SJSA1 (cell line): ENCODE measurements at places on chromosomes 13 and 19. TPM values are rescaled to one million over a fixed set of nuclear protein-coding genes. Genes with fewer than 3 reads are reported as not detected.
A peak's percentile ranks its signal among the peaks of the same experiment; 100 is the strongest.

The DPF1 gene
- 10.5 and 10.6 TPM in 2 replicates for total RNA-seq

The RNF126 gene
- 55.9 and 79.3 TPM in 2 replicates for total RNA-seq

The PNMA8A gene
- 7.6 and 8.1 TPM in 2 replicates for total RNA-seq

DNA sequence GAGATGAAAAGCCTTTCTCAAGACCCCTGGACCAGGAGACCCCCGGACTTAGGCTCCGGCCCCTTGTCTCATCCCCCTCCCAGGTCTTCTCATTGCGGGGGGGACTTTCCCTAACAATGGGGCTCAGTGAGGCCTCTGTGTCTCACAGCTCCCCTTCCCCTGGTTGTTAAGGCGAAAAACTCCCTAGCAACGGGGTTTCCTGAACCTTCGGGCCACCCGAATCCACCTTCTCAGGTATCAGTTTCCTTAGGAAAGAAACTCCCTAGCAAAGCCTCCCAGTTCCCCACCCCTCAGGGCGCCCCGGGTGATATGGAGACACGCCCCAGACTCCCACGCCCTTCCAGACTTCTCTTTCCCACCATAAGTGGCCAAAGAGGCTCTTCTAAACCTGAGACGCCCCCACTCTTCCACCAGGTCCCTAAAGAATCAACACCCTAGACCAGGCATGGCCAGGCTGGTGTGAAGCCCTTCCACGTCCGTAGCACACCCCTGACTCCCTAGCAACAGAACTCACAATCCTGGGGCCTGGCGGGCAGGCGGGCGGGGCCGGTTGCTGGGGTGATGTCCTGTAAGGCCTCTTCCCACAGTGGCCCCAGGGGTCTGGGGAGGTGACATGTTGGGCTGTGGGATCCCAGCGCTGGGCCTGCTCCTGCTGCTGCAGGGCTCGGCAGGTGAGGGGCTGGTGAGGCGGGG lies at the start of gene TMEM190:
Gene TMEM190 (plus strand): TSS at position 586 of the 693 bp plus-strand sequence. CDS start 28 bp downstream, at position 614.
- no peak for DNase-seq

The FGF22 gene
- 0.13 TPM in 1 of 2 replicates, not detected in the other for total RNA-seq

The EMC10 gene
- 67.3 and 86.0 TPM in 2 replicates for total RNA-seq

GRCh38 chr19:3482507-3483225 lies 575 bp downstream of the SMIM44 start:
- DNase-seq, result no peak

- peak; percentile 84 for DNase-seq
Observed at GRCh38 chr13:75357576-75358289, 124.2 kb downstream of the TBC1D4 start.

DNA sequence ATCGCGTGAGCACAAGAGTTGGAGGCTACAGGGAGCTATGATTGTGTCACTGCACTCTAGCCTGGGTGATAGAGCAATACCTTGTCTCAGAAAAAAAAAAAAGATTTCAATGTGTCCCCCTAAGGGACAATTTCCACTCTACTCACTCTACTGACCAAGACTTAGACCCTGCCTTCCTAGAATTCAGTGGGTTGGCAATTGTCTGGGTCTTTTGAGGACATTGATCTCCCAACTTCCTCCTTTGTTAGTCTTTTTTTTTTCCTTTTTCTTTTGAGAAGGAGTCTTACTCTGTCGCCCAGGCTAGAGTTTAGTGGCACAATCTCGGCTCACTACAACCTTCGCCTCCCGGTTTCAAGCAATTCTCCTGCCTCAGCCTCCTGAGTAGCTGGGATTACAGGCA lies 2.2 kb downstream of the SPTBN4 start:
- no peak for DNase-seq

The CCDC159 gene
- total RNA-seq, result 5.1 and 7.3 TPM in 2 replicates

- no peak for DNase-seq
Observed at GRCh38 chr19:1455002-1455335, 5.0 kb downstream of the APC2 start.

DNA sequence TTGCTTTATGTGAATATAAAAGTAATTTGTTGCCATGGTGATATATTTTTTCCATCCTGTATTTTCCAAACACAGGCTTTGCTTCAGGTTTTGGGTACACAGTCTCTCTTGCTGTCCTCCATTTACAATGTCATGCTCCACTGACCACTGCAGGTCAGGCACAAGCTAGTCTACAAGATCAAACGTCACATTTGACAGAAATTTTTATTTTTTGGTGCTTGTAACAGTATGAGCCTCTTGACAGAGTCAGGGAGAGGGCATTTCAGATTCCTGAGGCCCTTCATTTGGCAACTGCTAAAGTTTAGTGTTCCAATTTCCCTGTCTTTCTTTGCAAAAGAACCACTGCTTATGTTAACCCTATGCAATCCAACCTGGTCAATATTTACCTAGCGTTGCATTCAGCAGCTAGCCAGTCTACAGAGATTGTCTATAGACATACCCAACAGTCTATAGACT lies 175.0 kb downstream of the RFC3 start:
- DNase-seq, result no peak

DNA sequence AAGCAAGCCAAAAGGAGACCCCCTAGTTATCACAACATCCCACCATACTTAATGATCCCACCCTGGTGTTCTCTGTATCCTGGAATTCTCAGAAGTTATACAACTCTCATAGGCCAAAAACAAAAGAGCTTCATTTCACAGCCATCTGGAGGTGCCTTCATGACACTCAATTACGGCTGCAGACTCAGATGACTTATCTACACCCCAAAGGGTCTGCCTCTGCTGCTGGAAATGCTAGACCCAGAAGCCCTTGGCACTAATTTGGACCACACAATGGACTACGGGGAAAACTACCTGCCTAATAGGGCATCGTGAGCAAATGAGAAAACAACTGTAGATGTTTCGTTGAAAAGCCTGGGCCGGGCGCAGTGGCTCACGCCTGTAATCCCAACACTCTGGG lies 40.2 kb downstream of the BRD4 start:
- no peak for DNase-seq

DNA sequence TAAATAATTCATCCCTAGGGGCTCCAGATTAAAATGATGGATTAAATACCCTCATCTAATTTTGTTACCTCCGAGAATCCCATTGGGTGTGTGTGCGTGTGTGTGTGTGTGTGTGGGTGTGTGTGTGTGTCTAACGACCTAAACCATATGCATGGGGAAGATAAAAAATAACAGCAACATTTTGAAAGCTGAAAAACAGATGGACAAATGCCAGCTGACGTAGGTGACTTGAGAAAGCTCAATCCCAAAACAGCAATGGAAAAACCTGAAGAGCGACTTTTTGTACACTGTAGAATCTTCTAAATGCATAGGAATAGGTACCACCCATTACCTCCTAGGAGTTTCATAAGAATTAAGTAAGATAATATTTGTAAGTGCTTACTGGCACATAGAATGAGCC lies 8.7 kb upstream of the RPL21 start:
- no peak for DNase-seq

The ZNF567 gene
- 1.5 and 3.4 TPM in 2 replicates for total RNA-seq

GRCh38 chr13:37105251-37105714 lies at the start of gene CSNK1A1L:
Gene CSNK1A1L, minus strand, starts transcription at chr13:37105664. Its CDS starts 408 bp downstream, at chr13:37105256.
- DNase-seq, result no peak

The TEX26 gene
- not detected in 2 replicates for total RNA-seq

- peak; percentile 40 for DNase-seq
Observed at GRCh38 chr13:97212601-97213040, 9.5 kb upstream of the MBNL2 start.

- DNase-seq, result peak; percentile 59
Observed at GRCh38 chr13:30577401-30577852, 40.3 kb upstream of the USPL1 start.

DNA sequence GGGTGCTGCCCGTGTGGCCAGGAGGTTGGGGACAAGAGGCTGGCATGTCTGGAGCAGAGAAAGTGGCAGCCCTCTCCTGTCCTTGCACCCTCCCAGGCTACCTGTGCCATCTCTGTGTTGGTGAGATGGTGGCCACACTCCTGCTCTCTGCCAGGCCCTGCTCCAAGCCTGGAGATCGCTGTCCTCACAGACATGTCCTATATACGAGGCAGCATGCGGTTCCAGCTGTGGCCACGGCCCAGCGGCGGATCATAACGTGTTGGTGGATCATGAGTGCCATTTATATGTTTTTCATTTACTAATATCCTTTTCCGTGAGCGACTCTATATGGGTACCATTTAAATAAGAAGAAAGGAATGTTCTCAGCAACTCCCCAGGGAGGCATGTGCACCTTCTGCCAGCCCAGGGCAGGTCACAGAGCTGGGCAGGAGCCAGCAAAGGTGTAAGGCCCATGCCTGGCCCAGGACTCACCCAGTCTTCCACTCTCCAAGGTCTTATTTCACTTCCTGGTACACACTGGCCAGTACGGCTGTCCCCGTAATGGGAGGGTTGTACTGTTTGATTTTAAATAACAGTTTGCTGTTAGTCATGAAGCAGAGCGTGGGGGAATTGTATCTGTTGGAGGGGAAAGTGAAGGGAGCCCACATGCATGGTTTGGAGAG lies 47.2 kb upstream of the LDLR start:
- no peak for DNase-seq

DNA sequence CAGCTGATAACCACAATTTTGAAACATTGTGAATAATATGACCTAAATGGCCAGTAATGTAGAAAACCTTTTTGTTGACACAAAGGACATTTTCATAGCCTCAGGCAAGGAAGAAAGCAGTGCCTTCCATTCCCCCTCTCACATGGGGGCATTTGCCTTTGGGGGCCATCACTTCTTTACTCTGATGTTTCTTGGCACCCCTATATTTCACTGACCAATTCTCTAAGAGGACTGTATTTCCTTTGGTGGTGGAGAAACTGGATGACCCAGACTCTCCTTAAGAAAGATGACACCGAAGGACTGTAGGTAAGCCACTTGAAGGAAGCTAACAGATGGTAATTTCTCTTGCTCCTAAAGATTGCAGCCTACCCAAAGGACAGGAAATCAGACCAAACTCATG lies 254.6 kb downstream of the DCLK1 start:
- no peak for DNase-seq

DNA sequence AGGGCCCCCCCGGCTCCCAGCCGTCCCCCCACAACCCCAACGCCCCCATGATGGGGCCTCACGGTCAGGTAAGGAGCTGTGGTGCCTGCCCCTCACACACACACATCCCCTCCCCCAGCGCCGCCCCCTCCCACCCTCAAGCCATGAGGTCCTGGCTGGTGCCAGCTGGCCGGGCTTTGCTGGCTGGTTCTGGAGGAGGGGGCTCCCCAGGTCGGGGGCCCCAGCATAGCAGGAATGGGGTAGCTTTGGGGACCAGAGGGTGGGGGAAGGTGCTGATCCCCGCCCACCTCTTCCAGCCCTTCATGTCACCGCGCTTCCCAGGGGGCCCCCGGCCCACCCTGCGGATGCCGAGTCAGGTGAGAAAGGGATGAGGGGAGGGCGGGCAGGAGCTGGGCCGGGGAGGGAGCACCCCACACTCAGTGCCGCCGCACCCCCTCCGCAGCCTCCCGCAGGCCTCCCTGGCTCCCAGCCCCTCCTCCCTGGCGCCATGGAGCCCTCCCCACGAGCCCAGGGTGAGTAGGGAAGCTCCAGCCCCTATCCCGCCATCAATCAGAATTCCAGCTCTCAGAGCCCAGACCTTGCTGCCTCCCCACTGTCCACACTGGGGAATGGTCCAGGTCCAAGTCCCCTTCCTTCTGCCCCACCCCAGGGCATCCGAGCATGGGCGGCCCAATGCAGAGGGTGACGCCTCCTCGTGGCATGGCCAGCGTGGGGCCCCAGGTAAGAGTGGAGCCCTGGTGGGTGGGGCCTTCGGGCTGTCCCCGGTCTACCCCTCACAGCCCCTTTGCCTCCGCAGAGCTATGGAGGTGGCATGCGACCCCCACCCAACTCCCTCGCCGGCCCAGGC lies 6.4 kb downstream of the ISYNA1 start:
- no peak for DNase-seq

- no peak for DNase-seq
Observed at GRCh38 chr13:100533588-100534041, 55.0 kb downstream of the GGACT start.

The IFNL1 gene
- not detected in 2 replicates for total RNA-seq

GRCh38 chr13:44768775-44769581 lies 192.8 kb upstream of the TSC22D1 start:
- DNase-seq, result no peak
